ENCODE measurements at places on chromosomes 5 and 9.

- no peak for DNase-seq
Measured at GRCh38 chr9:121138973-121139372, 62.7 kb downstream of the RAB14 start.

DNA sequence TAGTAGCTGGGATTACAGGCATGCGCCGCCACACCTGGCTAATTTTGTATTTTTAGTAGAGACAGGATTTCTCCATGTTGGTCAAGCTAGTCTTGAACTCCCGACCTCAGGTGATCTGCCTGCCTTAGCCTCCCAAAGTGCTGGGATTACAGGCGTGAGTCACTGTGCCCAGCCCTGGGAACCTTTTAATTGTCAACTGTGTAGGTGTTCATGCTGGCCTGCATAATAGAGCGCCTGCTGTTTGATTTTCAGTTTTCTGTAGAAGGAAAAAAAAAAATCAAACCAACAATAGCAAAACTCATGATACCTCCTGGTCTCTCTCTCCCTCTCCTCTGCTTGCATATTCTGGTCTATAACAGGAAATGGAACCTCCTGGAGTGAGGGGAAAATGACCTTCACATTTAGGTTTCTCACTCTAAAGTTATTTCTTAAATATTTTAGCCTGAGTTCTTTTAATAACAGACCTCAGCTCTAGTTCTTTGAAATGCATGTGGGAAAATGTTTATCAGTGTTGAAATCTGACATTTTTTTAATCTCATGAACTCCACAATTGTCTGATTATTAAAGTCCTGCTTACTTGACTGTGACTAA, 51.7 kb downstream of the EXOSC2 start:
- no peak for DNase-seq

DNA sequence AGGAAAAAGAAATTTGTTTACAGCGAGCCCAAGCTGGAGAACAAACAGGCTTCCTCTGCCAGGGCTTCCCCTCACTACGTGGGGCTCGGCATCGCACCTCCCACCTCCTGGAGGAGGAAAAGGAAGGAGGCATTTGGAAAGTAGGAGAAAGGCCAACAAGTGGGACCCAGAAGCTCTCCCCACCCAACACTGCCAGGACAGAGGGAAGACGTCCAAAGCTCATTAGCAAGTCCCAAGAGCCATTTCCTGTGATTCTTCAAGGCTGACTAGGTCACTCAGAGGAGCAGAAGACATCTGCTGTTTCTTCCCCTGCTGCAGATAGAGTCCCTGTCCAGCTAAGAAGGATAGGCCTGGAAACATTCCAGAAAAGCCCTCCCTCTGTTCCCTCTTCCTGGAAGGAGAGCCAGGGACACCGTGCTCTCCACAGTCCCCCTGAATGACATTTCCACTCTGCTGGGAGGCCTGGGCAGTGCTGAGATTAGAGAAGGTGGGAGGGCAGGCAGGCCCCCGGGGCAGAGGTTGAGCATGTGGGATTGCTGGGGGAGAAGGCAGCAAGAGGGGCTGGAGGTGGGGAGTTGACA, 57.0 kb upstream of the NEURL1B start:
- DNase-seq: no peak

DNA sequence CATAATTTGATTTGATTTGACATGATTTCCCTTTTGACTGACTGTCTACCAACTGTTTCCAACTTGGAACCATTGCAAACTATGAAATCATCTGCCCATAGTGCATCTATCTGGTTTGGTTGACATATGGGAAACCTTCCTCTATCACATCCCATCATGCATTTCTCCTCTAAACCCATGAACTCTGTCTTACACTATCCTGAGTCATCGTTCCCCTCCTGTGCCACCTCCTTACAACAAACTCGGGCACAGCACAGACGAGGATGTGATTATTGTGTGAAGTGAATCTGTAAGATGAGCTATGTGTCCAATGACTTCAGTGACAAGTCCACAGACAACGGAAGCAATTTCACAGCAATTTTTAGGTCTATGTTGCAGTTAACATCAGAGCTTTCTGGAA, 126.1 kb downstream of the NPR3 start:
- DNase-seq: no peak

DNA sequence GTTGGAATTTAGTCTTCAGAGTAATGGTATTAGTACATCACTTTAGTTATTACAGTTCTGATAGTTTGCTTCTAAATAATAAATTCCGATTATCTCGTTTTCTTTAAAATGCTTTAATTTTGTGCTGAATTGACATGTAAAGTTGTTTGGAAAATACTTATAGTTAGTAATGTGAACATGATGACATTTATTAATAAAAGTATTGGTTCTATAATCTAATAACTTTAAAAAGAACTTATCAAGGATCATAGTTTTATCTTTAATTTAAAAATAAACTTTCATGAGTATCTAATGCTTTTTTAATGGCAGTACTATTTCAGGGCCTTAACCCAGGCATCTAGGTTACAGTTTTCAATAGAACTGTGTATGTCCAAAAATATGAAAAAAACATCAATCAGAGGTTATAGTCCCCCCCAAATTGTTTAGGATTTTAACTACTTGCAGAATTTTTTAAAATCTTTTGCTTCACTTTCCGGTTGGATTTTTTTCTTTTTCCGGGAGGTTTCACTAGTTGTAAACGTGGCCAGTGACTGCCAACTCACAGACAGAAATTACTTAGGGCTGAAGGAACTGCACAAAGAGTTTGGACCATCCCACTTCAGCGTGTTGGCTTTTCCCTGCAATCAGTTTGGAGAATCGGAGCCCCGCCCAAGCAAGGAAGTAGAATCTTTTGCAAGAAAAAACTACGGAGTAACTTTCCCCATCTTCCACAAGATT, 680 bp downstream of the GPX8 start:
- DNase-seq: no peak

GRCh38 chr5:149792540-149793255, 62.6 kb downstream of the PPARGC1B start:
- DNase-seq: no peak

- DNase-seq: no peak
Measured at GRCh38 chr5:135669416-135669815, 90.6 kb upstream of the CXCL14 start.

- DNase-seq: no peak
Measured at GRCh38 chr5:50463047-50463446, 22.0 kb upstream of the EMB start.

DNA sequence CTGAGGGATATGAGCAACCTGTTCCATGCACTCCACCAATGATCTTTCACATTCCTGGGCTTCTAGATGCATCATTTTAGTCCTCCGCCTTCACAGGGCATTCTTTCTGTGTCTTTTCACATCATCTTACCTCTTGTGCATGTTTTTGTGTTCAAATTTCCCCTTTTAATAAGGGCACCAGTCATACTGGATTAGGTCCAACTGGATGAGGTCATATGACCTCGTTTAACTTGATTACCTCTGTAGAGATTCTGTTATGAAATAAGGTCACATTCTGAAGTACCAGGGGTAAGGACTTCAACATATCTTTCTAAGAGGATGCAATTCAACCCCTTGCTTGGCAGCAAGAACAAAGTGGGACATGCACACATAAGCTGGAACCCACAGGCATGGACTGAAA, 335.3 kb upstream of the TLE4 start:
- no peak for DNase-seq

Data from posterior cingulate gyrus (tissue), 11 donors.